Osteocyte (in vitro differentiated cells): ENCODE measurements at places on chromosomes 3 and 15. TPM values are rescaled to one million over a fixed set of nuclear protein-coding genes. Genes with fewer than 3 reads are reported as not detected.
A peak's percentile ranks its signal among the peaks of the same experiment; 100 is the strongest.

DNA sequence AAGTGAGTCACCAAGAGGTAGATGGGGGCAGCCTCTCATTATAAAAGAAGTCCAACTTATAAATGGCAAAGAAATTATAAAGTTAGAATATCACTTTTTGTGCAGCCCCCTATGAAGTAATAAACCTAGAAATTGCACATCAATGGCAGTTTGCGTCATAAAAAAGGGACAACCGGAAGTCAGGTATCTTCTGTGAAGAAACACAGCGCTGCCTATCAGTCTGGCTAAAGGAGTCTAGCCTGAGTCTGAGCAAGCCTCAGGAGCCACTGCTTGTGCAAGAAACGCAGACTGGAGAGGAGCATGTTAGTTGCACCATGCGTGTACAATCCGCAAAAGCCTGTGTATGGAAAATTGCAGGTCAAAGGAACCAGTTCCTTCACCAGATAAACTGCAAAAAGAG is 178.4 kb downstream of the ARRDC4 start:
- no peak for DNase-seq
- H3K27ac ChIP-seq = no peak overlapping the region
- H3K27me3 ChIP-seq = no peaks in the 10 kb centered on the region
- H3K4me3 ChIP-seq = no peak overlapping the region
- peaks cover 12% of the 10 kb centered on the region for H3K4me1 ChIP-seq

DNA sequence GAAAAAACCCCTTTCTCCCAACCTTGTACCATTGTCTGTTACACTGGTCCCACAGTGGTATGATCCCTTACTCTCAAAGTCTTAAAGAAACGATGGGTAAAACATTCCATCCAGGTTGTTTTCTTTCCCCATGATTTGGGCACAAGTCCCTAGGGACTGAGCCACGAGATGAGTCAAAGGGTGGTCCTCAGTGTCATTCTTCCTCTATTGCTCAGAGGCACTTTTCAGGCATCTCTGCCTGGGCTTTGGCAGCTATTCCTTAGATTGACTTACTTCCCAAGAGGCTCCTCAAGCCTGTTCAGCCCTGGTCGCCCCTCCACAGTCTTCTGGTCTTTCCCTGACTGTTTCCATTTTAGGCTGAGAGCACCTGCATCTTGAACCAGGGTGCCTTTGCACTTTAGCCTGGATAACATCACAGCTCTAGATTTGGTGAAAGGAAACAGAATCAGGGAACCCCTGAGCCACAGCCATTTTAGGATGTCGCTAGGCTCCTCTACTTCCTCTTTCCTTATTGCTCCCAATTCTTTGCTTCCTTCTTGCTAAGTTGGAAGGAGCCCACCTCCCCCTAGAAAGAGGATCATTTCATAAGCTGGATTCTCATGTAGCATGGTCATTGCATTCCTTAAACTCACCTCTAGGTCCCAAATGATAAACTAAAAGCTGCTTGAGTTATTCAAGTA is 131.0 kb upstream of the TPRG1 start:
- no peaks in the 10 kb centered on the region for H3K36me3 ChIP-seq
- H3K4me3 ChIP-seq = no peak overlapping the region
- H3K27me3 ChIP-seq = no peaks in the 10 kb centered on the region
- H3K4me1 ChIP-seq = no peaks in the 10 kb centered on the region

DNA sequence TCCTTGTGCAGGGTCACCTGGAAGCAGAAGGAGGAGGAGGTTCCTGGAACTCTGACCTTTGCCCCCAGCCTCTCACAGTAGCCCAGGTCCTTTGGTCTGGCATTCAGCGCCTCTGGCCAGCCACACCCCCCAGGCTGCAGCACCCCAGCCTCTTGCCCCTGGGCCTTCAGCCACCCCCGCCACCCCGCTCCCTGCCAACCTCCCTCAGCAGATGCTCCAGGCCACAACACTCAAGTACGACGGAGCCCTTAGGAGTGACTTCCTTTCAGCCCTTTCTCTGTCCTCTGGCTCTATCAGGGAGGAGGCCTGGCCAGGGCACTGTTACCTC is 45.2 kb downstream of the GRIP2 start:
- H3K36me3 ChIP-seq = peaks cover 10% of the 10 kb centered on the region
- H3K4me3 ChIP-seq = no peak overlapping the region
- no peaks in the 10 kb centered on the region for H3K4me1 ChIP-seq
- no peak for DNase-seq
- H3K27ac ChIP-seq = no peak overlapping the region

- peak; percentile 57 for DNase-seq
- no peaks in the 10 kb centered on the region for H3K27me3 ChIP-seq
- H3K27ac ChIP-seq = no peak overlapping the region
- H3K4me1 ChIP-seq = no peaks in the 10 kb centered on the region
Measured at GRCh38 chr15:101017093-101017754, 98.1 kb downstream of the LRRK1 start.

DNA sequence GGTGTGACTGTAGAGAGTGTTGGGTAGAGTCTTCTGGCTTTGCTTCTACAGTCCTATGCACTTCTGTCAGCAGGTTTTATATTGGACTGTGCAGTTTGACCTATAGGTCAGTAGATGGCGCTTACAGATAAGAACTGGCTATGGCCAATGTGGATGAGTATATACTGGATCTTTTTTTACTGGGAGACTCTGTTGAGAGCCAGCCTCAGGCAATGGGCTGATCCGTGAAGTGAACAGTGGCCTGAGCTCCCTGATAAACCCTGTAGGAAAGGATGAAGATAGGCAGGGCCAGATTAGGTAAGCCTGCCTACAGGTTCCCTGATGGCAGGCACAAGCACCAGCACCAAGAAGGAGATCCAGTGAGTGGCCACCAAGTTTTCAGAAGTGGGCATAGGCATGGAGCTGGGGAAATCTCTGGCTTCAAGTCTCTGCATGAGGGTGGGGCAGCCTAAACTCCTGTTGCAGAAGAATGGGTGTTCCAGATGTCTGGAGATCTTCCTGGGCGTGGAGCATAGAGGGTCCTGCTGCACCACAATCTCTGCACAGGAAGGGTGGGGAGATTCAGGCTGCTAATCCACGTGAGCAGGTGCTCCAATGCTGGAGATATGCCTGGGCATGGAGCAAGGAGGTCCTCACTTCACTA is 326.0 kb upstream of the SGO1 start:
- H3K36me3 ChIP-seq = no peaks in the 10 kb centered on the region
- H3K4me3 ChIP-seq = no peak overlapping the region
- no peaks in the 10 kb centered on the region for H3K27me3 ChIP-seq
- H3K4me1 ChIP-seq = peaks cover 2% of the 10 kb centered on the region
- no peak overlapping the region for H3K27ac ChIP-seq

DNA sequence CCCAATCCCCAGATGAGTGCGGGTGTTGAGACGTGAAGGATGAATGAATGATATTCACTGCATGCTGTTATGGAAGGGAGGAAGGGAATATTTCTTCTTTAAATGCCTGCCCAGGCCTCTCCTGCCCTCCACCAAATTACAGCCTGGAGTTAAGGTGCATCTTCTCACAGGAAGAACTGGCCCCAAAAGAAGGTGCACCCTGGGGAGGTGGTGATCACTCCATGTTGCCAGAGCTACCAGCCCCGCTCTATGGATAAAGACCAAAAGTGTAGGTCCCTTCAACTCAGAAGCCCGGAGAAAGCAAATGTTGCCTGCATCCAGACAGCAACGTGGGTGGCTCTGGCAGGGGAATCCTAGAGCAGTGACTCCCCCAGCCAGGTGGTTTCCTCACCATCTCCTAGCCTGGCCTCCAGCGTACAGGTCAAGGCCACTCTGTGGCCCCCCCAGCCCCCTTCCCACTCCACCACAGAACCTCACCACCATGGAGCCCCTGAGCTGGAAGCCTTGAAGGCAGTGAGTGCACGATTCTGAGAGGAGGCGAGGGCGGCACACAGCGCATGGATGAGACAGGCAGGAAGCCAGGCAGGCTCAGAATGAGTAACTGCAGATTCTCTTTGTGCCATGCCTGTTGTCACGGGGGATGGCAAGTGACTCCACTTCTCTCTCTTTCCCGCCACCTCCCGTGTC is 3.5 kb upstream of the VIPR1 start:
- no peaks in the 10 kb centered on the region for H3K36me3 ChIP-seq
- H3K27ac ChIP-seq = peak overlapping the region; percentile 81
- DNase-seq = peak; percentile 73
- H3K4me3 ChIP-seq = no peak overlapping the region
- peaks cover 30% of the 10 kb centered on the region for H3K27me3 ChIP-seq

DNA sequence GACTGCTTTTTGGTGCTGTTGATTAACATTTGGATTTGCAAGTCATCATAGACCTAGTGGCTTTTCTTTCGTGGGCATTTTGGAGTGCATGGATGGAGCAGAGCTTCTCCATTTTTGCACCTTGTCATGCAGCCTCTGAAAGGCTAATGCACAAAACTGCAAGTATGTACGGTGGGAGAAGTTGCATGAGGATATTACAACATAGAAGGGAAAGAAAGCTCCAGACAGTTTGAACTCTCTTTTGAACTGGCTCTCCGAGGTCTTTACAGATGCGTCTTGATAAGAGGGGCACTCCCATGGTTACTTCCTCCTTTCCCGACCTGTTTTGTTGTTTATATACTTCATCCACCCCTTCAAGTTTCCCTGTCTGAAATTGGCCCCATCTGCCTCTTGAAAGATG is 147.1 kb upstream of the GBE1 start:
- no peaks in the 10 kb centered on the region for H3K36me3 ChIP-seq
- no peaks in the 10 kb centered on the region for H3K27me3 ChIP-seq
- H3K4me3 ChIP-seq = no peak overlapping the region
- no peak overlapping the region for H3K27ac ChIP-seq
- no peaks in the 10 kb centered on the region for H3K4me1 ChIP-seq

- H3K4me1 ChIP-seq = no peaks in the 10 kb centered on the region
- DNase-seq = peak; percentile 80
- H3K27ac ChIP-seq = no peak overlapping the region
Measured at GRCh38 chr3:45776611-45777010, 19.7 kb downstream of the SLC6A20 start.

DNA sequence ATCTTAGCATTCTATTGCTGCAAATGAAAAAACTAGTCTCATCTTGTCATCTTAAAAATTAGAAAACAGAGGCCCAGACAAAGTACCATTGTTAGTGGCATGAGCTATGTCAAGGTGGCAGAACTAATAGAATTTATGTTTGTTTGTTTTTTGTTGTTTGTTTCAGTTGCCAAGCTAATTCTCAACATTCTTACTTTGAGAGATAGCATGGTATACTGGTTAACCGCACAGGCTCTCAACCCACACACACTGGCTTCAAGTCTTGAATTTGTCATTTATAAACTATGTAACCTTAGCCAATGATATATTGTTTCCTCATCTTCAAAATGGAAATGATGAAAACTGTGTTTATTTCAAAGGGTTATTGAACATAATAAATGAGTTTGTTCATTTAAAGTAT is 367.6 kb upstream of the PLSCR5 start:
- no peak overlapping the region for H3K27ac ChIP-seq
- H3K4me3 ChIP-seq = no peak overlapping the region
- no peaks in the 10 kb centered on the region for H3K36me3 ChIP-seq

MESP2 gene
- total RNA-seq = not detected in 2 replicates

- DNase-seq = no peak
- no peaks in the 10 kb centered on the region for H3K36me3 ChIP-seq
- no peak overlapping the region for H3K4me3 ChIP-seq
- peaks cover 28% of the 10 kb centered on the region for H3K4me1 ChIP-seq
Measured at GRCh38 chr3:21839592-21839991, 88.6 kb upstream of the ZNF385D start.

GRCh38 chr3:120286465-120286864 is 1.4 kb upstream of the GPR156 start:
- peak overlapping the region; percentile 19 for H3K4me3 ChIP-seq
- no peaks in the 10 kb centered on the region for H3K36me3 ChIP-seq
- H3K27ac ChIP-seq = no peak overlapping the region

DNA sequence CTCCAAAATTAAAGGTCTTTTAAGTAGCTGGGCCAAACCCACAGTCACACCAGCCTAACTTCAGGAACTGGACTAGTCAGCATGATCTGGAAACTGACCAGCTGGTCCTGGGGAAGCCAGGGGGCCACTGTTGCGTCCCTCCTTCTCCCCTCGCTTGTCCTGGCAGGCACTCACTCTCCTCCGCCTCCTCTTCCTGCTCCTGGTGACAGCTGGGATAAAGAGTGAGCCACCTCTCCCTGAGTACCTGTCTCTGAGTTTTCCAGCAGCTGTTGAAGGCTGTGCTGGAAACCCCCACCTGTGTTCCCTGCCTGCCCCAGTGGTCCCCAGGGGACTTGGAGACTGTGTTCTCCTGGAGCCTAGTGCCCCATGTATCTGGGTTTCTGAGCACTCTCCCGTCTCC is 56.0 kb downstream of the FGD5 start:
- H3K27me3 ChIP-seq = peaks cover 27% of the 10 kb centered on the region
- H3K27ac ChIP-seq = no peak overlapping the region
- no peak overlapping the region for H3K4me3 ChIP-seq
- DNase-seq = no peak

DNA sequence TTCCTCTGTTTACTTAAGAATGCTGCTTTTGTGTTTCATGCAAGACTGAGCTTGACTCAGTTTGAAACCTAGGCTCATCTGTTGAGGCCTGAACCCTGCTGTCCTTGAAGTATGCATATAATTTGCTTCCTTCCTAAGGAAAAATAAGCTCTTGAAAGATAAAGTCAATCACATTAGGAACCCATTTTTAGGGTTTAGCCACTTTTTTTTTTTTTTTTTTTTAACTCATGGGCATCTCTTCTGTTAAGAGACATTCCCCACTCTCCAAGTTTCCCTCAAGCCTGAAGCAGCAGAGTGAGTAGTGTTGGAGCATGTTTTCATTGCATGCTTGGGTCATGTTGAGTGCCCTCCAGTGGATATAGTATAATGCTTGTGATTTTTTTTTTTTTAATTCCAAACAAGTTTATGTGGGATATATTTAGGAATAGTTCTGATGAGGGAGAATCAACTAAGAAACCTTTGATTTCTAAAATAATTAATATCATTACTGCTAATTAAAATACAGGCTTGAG is 3.6 kb downstream of the CTNNB1 start:
- H3K4me1 ChIP-seq = peaks cover 62% of the 10 kb centered on the region
- H3K27ac ChIP-seq = peak overlapping the region; percentile 19
- peaks cover 2% of the 10 kb centered on the region for H3K27me3 ChIP-seq
- H3K4me3 ChIP-seq = peak overlapping the region; percentile 87

DNA sequence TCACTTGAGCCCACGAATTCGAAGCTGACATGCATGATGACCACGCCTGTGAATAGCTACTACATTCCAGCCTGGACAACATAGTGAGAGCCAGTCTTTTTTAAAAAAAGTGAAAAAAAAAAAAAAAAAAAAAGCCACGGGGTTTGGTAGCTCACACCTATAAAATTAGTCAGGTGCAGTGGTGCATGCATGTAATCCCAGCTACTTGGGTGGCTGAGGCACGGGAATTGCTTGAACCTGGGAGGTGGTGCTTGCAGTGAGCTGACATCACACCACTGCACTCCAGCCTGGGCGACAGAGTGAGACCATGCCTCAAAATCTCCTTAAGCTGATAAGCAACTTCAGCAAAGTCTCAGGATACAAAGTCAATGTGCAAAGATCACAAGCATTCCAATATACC is 44.4 kb downstream of the CSNK1G1 start:
- no peak overlapping the region for H3K4me3 ChIP-seq
- H3K27ac ChIP-seq = no peak overlapping the region
- no peak for DNase-seq
- H3K36me3 ChIP-seq = peaks cover 5% of the 10 kb centered on the region
- H3K27me3 ChIP-seq = no peaks in the 10 kb centered on the region

PPM1L gene
- total RNA-seq = 8.8 and 9.1 TPM in 2 replicates

ARHGEF26 gene
- 5.4 and 5.5 TPM in 2 replicates for total RNA-seq
